Activated CD8-positive, alpha-beta memory T cell treated with anti-CD3 and anti-CD28 coated beads, Interleukin-2, amount 50 U/mL, for 4 hours (primary cell): ENCODE measurements at places on chromosomes 2 and 18.

- no peak for DNase-seq
These were observed 399.8 kb downstream of the TMEM182 start for GRCh38 chr2:103161456-103162289.

DNA sequence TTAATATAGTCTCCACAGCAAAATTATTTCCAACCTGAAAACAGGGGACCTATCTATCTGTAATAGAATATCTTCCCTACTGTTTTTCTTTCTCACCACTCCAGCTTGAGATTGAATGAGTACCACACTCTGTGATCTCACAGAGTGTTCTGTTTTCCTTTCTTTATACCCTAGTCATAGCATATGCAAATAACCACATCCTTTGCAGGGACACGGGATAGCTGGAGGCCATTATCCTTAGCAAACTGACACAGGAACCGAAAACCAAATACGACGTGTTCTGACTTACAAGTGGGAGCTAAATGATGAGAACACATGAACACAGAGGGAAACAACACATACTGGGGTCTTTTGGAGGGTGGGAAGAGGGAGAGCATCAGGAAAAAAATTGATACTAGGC is 224.7 kb downstream of the SLC8A1 start:
- no peak for DNase-seq

DNA sequence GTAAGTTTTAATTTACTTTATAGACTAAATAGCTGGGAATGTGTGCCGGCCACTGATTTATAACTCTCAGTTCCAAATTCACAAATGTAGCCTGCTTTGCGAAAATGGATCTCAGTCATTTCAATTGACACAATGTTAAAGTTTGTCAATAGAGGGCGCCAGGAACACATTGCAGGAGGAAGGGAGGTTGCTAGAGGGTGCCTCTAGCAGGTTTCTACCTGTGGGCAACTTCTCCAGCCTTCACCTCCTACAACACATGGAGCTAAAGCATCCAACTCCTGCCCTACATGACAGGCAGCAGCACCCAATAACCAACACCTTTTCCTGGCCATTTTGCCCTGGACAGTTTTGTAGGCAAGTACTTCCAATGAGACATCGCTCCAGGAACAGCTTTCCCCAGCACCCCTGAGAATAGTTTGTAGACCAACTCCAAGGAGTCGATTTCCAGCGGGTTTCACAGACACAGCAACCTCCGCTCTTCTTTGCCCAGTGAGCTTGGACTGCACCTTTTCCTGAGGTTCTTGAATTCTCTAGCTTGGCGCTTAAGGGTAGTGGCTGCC is 784.8 kb upstream of the CDH2 start:
- DNase-seq = no peak

GRCh38 chr2:9110893-9111569 is 95.6 kb upstream of the ASAP2 start:
- no peak for DNase-seq

DNA sequence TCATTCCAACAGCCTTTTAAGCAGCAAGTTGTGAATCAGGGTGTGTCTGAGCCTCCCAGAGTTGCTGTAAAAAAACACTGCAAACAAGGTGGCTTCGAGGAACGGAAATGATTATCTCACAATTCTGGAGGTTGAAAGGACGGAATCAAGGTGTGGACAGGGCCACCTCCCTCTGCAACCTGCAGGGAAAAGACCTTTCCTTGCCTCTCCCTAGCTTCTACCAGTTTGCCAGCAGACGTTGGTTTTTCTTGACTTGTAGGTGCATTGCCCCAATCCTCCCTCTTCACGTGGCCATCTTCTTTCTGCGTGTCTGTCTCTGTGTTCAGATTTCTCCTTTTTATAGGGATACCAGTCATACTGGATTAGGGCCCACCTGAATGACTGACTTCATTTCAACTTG is 24.8 kb upstream of the TMEM131 start:
- no peak for DNase-seq

GRCh38 chr18:25229081-25229480 is 122.9 kb downstream of the ZNF521 start:
- no peak for DNase-seq

DNA sequence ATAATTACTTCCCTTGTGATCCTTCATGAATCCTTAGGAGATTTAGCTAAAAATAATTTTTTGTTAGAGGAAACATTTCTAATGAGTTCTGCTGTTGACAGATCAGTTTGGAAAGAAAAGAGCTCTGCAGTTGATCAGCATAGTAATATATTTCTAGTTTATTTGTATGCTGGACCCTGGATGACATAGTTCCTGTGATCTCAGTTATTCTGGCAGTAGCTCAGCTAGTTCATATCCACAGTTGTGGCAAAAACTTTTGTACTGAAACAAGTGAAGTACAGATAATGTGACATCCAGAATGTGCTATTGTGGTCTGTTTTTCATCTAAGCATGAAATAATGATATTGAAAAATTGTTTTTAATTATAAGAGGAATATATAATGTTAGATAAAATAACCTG is 33.7 kb downstream of the ABI2 start:
- no peak for DNase-seq

GRCh38 chr18:22055466-22056238 is 113.7 kb upstream of the GATA6 start:
- no peak for DNase-seq

- DNase-seq = peak; percentile 66
These were observed 23.6 kb upstream of the SLC9A4 start for GRCh38 chr2:102449370-102449974.

GRCh38 chr2:203913947-203914346 is 22.6 kb upstream of the ICOS start:
- no peak for DNase-seq

DNA sequence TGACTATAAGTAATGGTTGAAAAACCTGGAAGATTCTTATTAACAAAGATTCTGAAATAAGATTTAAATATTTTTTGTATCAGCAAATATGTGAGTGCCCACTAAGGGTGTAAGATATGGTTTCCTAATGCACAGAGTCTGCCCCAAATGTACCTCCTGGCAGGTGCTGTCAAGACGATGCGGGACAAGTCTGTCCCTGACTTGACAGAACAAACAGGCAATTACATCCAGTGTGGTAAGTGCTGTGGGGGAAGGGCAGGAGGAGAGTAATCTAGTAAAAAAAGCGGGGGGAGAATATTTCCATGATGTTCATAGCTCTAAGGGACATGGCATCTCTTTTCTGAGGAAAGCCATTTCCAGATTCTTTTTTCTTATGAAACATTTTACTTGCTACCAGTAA is 127.5 kb downstream of the COL4A4 start:
- DNase-seq = no peak

- no peak for DNase-seq
These were observed 2.1 kb upstream of the KHK start for GRCh38 chr2:27084297-27085061.

DNA sequence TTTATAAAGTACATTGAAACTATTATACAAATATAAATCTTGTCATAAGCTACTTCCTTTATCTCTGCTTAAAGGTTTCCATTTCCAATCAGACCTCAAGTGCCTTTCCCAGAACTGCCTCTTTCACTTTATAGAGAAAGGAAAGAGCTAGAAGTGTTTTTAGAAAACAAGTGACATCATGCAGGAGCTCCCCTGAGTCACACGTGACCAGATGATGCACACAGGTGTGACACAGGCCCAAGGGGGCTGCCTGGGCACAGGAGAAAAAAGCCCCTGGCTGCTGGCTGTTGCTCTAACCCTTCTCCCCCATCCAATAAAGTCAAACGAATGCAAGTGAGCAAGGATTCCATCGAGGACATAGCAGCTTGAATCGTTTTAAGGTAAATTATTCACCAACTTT is 21.4 kb upstream of the SH3BP4 start:
- DNase-seq = no peak

- DNase-seq = peak; percentile 34
These were observed 21.2 kb upstream of the NAB1 start for GRCh38 chr2:190627448-190628412.

- DNase-seq = no peak
These were observed 34.8 kb upstream of the SP5 start for GRCh38 chr2:170680172-170680941.

- no peak for DNase-seq
These were observed 12.4 kb downstream of the IL37 start for GRCh38 chr2:112923237-112923966.
